ENCODE measurements at places on chromosomes 6 and 20.
A peak's percentile ranks its signal among the peaks of the same experiment; 100 is the strongest.

DNA sequence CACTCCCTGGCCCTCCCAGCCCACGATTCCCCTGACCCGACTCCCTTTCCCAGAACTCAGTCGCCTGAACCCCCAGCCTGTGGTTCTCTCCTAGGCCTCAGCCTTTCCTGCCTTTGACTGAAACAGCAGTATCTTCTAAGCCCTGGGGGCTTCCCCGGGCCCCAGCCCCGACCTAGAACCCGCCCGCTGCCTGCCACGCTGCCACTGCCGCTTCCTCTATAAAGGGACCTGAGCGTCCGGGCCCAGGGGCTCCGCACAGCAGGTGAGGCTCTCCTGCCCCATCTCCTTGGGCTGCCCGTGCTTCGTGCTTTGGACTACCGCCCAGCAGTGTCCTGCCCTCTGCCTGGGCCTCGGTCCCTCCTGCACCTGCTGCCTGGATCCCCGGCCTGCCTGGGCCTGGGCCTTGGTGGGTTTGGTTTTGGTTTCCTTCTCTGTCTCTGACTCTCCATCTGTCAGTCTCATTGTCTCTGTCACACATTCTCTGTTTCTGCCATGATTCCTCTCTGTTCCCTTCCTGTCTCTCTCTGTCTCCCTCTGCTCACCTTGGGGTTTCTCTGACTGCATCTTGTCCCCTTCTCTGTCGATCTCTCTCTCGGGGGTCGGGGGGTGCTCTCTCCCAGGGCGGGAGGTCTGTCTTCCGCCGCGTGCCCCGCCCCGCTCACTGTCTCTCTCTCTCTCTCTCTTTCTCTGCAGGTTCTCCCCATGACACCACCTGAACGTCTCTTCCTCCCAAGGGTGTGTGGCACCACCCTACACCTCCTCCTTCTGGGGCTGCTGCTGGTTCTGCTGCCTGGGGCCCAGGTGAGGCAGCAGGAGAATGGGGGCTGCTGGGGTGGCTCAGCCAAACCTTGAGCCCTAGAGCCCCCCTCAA, at the start of gene LTA:
Gene LTA (plus strand): TSS at position 249 of the 871 bp plus-strand sequence. CDS start 454 bp downstream, at position 703.
- DNase-seq = peak; percentile 70

DNA sequence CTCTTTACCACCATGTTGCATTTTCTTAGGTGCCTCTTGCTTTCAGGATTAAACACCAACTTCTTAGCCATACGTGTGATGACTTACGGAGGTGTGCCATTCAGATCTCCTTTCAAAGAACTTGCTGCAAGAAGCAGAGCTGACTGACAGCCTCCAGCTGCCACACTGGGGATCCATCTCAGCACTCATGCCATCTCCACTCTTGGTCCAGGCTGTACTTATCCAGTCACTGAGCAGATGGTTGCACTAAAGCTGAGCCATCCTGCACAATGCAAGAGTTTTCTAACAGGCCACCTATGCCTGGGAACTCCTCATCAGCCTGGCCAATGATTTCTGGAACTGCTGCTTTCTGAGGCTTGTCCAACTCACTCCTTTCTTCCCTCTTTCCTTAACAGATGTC, 31.4 kb upstream of the KIF6 start:
- DNase-seq = no peak

DNA sequence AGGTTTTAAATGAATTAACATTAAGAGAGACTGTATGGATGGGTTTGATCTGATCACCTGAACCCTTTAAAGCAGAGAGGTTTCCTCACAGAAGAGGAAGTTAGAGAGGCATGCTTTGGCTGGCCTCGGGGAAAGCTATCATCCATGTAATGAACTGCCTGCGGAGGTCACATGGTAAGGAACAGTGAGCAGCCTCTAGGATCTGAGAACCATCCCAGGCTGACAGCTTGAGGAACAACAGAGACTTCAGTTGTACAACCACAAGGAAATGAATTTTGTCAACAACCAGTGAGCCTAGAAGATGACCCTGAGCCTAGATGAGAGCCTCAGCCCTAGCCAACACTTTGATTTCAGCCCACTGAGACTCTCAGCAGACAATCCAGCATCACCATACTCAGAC, 2.9 kb upstream of the COL21A1 start:
- DNase-seq = no peak

DNA sequence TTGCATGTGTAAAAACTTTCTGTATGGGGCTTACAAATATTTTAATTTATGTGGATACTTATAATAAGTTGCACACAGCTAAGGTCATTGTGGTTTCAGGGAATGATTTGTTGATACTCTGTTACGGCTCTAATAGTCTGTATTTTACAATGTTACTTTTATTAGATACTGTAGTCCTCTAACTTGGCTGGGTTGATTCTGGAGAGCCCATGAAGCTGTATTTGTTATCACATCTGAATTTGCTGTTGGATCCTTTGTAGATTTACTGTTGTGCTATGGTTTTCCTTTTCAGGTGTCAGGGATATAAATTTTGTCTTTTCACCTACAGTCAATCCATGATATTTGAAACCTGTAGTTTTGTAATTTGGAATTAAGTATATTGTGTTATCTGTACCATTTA, 161.0 kb downstream of the ARID1B start:
- DNase-seq = no peak

DNA sequence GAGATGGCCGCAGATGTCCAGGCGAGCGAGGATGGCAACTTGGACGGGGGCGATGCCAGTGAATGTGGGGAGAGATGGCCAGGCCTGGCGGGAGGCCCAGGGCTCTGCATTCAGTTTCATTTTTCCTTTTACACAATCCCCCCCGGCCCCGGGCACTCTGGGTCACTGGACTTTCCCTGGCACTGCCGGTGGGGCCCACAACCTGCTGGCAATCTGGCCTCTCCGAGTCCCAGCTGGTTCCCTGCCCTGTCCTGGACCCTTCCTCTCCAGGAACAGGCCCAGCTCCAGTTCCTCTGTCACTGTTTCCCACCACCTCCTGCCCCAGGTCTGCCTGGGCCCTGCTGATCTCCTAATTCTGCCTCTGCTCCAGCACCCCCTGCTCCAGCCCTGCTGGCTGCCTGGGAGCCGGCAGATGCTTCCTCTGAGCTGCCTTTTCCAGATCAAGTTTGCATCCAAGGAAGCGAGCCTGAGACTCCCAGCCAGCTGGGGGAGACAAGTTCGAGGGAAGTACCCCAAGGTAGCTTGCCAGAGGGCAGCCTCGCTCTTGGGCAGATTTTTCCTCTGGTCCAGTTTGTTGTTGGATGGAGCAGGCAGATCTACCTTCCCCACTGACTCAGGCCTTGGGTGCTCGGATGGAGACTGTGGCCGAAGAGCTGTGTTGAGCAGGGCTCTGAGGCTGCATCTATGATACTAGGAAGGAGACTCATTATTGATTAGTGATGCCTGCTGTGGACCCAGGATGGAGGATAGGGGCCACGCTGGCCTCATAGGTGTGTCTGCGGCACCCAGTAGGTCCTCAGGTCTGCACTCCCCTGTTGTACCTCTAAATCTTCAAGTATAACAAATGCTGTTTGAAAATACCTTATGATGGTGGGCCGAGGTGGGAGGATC, 83.2 kb downstream of the CEBPB start:
- no peak for DNase-seq

All from effector CD4-positive, alpha-beta T cell (primary cell).